ENCODE measurements at places on chromosomes 2 and 18. TPM values are rescaled to one million over a fixed set of nuclear protein-coding genes. Genes with fewer than 3 reads are reported as not detected.

Gene SPATA3
- total RNA-seq, result not detected

Gene RTKN
- 14.4 TPM for total RNA-seq

Gene NOL4
- not detected for total RNA-seq

Gene SNRNP200
- 58.3 TPM for total RNA-seq

Gene TCF23
- total RNA-seq, result not detected

Gene IL36A
- total RNA-seq, result not detected

Gene TEKT4
- total RNA-seq, result 0.79 TPM

Gene STEAP3
- total RNA-seq, result 7.1 TPM

Gene SLC9A4
- not detected for total RNA-seq

Gene DUSP19
- 6.3 TPM for total RNA-seq

DNA sequence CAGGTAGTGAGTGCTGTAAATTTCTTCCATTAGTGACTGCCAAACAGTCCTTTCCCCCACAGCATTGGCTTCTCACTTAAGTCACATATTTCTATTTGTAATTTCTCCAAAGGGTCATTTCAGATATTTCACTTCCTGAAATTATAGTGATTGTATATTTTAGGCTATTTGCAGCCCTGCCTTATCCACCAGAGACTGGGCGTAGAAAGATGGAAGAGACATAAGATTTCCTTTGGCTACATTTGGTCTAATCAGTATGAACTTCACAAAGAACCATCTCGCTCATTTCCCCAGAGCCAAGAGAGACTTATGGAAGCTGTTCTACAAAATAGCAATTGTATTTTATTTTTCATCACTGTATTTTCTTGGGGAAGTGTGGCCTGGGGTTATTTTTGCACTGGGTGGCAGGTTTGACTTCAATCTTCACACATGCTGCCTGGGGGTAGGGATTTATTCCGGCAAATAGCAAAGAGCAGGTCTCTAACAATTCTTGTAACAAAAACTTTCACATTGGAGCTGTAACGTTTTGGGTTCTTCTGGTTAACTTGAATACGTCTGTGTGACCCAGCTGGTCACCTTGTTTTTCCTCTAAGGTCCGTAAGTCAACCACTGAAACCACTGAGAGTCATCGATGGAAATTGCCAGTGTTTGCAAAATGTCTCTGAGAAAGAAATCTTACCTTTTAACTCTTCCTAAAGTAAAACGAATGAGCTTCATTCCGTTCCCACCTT, 170.6 kb upstream of the SERPINE2 start:
- no peaks in the 10 kb centered on the region for H3K27me3 ChIP-seq
- H3K27ac ChIP-seq, result no peak overlapping the region
- H3K4me1 ChIP-seq, result no peaks in the 10 kb centered on the region
- no peak for DNase-seq

- H3K36me3 ChIP-seq, result no peaks in the 10 kb centered on the region
- peak overlapping the region; percentile 54 for H3K4me3 ChIP-seq
- H3K27me3 ChIP-seq, result peaks cover 13% of the 10 kb centered on the region
- DNase-seq, result no peak
Observed at GRCh38 chr2:635687-636621, 41.3 kb downstream of the TMEM18 start.

DNA sequence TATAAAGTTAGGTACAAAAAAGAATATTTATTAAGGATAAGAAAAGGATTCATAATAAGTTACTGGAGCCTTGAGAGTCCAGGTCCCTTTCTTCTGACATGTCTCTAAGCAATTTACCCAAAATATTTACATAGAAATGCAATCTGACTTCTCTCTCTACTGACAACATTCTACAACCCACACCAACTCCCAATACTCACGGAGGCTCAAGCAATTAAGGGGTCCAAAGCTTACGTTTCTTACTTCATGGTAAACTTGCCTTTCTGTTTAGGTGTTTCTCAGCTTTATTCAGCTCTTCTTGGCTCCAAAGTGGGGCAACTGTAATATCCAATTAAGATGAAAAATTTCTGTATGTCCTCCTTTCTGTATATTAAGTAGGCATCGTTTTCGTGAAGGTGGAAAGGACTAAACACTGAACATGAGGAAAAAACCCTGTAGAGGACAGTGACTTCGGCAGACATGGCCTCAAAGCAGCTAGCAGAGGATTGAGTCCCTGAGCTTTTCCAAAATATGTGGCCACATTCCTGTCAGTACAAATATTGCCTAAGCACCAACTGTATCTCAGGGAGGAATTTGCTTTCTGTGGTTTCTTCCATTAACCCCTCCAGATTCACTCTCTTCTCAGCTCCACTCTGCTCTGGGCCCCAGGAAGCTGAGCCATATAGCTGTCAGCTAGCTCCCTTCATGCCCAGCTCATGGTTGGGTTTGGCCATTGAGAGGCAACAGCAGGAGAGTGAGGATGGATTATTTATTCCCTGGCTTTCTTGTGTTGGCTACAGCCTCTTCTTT, 67.9 kb upstream of the GLS start:
- H3K36me3 ChIP-seq, result no peaks in the 10 kb centered on the region
- no peak overlapping the region for H3K4me3 ChIP-seq
- DNase-seq, result no peak
- H3K27ac ChIP-seq, result no peak overlapping the region
- H3K27me3 ChIP-seq, result no peaks in the 10 kb centered on the region

GRCh38 chr2:212940816-212941215, 210.6 kb downstream of the IKZF2 start:
- no peaks in the 10 kb centered on the region for H3K36me3 ChIP-seq
- H3K27me3 ChIP-seq, result no peaks in the 10 kb centered on the region
- peak; percentile 38 for DNase-seq
- H3K4me3 ChIP-seq, result no peak overlapping the region
- H3K4me1 ChIP-seq, result peaks cover 4% of the 10 kb centered on the region

GRCh38 chr2:200615247-200615646, 29.4 kb downstream of the AOX1 start:
- no peak overlapping the region for H3K4me3 ChIP-seq
- H3K36me3 ChIP-seq, result no peaks in the 10 kb centered on the region
- no peak overlapping the region for H3K27ac ChIP-seq
- no peaks in the 10 kb centered on the region for H3K27me3 ChIP-seq

GRCh38 chr2:96877631-96878092, 7.8 kb upstream of the SEMA4C start:
- DNase-seq, result no peak
- H3K36me3 ChIP-seq, result no peaks in the 10 kb centered on the region
- no peak overlapping the region for H3K27ac ChIP-seq
- H3K4me1 ChIP-seq, result peaks cover 60% of the 10 kb centered on the region
- no peaks in the 10 kb centered on the region for H3K27me3 ChIP-seq
- H3K4me3 ChIP-seq, result no peak overlapping the region

DNA sequence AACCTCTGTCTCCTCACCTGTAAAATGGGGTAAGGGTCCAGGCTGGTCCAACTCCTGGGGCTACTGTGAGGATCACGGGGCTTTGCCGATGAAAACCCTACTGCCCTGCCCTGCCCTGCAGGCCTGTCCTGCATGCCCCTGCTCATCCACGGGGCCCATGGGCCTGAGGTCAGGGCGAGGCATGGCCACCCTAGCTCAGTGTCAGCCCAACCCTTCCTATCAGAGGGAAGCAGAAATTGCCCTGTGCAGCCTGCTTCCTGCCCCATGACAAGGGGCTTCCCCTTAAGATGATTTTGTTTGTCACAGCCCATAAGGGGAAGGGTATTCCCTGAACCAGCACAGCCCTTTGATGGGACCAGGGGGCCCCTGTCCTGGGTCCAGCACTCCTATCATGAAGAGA, 353.6 kb upstream of the ID2 start:
- peaks cover 9% of the 10 kb centered on the region for H3K4me1 ChIP-seq
- no peaks in the 10 kb centered on the region for H3K36me3 ChIP-seq
- H3K27me3 ChIP-seq, result no peaks in the 10 kb centered on the region
- no peak for DNase-seq
- no peak overlapping the region for H3K4me3 ChIP-seq

DNA sequence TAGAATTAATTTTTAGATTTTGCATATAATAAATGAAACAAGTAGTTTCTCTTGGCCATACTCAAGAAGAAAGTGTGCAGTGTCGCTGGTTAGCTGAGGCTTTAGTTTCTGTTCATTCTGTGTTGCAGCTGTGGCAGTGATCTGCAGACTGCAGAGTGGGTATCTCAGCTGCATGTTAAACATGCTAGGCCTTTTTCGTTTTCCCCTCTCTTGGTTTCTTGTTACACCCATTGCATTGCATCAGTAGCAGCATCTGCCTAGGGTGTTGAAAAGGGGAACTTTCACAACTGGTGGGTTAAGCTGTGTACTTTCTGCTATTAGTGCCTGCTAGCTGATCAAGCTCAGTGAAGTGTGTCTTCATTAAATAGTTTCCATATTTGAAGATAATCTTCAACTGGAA, 51.3 kb downstream of the ACSL3 start:
- H3K4me3 ChIP-seq, result no peak overlapping the region
- H3K4me1 ChIP-seq, result peaks cover 15% of the 10 kb centered on the region
- no peaks in the 10 kb centered on the region for H3K27me3 ChIP-seq
- H3K36me3 ChIP-seq, result peaks cover 39% of the 10 kb centered on the region

DNA sequence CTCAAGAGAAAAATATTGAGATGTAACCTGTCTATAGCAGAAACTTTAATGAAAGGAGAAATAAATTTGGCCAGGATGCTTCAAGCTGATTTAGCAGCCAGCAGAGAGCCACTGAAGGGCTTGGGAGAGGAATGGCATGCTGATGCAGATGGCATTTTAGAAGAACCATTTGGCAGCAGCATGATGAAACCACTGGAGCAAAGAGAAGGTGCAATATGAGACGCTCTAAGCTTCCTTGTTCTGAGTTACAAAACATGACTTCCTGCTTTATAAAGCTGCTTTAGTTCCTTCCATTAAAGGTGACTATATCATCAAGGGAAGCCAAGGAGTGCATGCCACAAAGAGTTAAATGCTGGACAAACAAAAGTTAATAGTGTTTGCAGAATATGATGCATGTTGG, 189.7 kb downstream of the PID1 start:
- H3K27ac ChIP-seq, result no peak overlapping the region
- H3K4me1 ChIP-seq, result peaks cover 7% of the 10 kb centered on the region
- no peaks in the 10 kb centered on the region for H3K36me3 ChIP-seq
- no peak for DNase-seq
- no peak overlapping the region for H3K4me3 ChIP-seq

DNA sequence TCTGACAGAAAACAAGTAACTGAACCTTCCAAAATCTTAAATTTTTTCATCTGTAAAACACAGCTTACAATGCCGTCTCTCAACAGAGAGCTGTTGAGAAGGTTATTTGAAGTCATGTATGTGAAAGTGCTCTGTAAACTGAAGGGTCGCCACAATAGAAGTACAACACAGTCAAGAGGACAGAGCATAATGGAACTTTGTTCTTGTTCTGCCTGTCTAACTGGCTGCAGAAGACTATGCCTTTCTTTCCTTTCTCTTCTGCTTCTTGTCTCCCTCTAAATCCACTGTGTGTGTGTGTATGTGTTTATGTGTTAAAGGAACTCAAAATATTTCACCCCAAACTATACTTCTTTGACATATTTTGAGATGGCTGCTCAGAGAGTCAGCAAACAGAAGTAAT, 365.8 kb upstream of the RND3 start:
- H3K36me3 ChIP-seq, result no peaks in the 10 kb centered on the region
- no peaks in the 10 kb centered on the region for H3K27me3 ChIP-seq
- H3K4me1 ChIP-seq, result no peaks in the 10 kb centered on the region
- H3K27ac ChIP-seq, result no peak overlapping the region
- H3K4me3 ChIP-seq, result no peak overlapping the region

DNA sequence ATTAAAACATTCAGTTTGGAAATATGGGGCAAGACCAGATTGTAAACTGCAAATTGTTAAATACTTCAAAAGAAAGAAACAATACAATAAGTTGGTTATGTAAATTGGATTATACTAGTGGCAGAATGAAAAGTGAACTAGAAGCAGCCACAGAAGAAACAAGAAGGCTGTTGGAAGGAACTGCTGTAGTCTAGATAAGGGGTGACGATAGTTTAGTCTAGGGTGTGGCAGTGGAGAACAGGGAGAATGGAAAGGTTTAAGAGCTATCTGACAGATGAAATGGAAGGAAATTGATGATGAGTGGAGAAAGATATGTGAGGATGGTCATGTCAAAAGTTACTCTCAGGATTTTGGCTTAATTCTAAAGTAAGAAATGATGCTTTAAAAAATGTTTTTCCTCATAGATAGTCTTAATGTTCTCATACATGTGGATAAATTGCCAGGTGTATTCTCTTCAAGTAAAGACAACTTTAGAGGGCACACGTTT, 179.7 kb downstream of the GPD2 start:
- no peaks in the 10 kb centered on the region for H3K27me3 ChIP-seq
- H3K4me3 ChIP-seq, result no peak overlapping the region
- DNase-seq, result no peak

GRCh38 chr2:241495172-241496002, 13.0 kb downstream of the STK25 start:
- no peaks in the 10 kb centered on the region for H3K4me1 ChIP-seq
- DNase-seq, result no peak
- no peak overlapping the region for H3K27ac ChIP-seq

GRCh38 chr2:7906431-7906830, 775.4 kb upstream of the ID2 start:
- no peaks in the 10 kb centered on the region for H3K4me1 ChIP-seq
- no peak for DNase-seq
- no peaks in the 10 kb centered on the region for H3K36me3 ChIP-seq
- no peak overlapping the region for H3K27ac ChIP-seq

- H3K27ac ChIP-seq, result no peak overlapping the region
- no peak overlapping the region for H3K4me3 ChIP-seq
- DNase-seq, result no peak
- H3K36me3 ChIP-seq, result no peaks in the 10 kb centered on the region
- peaks cover 9% of the 10 kb centered on the region for H3K4me1 ChIP-seq
- H3K27me3 ChIP-seq, result no peaks in the 10 kb centered on the region
Observed at GRCh38 chr18:13409026-13409425, 190.5 kb downstream of the LDLRAD4 start.

GRCh38 chr2:206383669-206384068, 59.7 kb upstream of the ADAM23 start:
- no peak overlapping the region for H3K4me3 ChIP-seq
- H3K27me3 ChIP-seq, result no peaks in the 10 kb centered on the region
- no peak overlapping the region for H3K27ac ChIP-seq

- H3K27ac ChIP-seq, result no peak overlapping the region
- DNase-seq, result no peak
- H3K36me3 ChIP-seq, result no peaks in the 10 kb centered on the region
- H3K27me3 ChIP-seq, result no peaks in the 10 kb centered on the region
- peaks cover 11% of the 10 kb centered on the region for H3K4me1 ChIP-seq
Observed at GRCh38 chr18:74959216-74959615, 249.7 kb downstream of the PTGR3 start.

GRCh38 chr2:42796427-42797248, 4.3 kb upstream of the HAAO start:
- peaks cover 9% of the 10 kb centered on the region for H3K27me3 ChIP-seq
- H3K36me3 ChIP-seq, result no peaks in the 10 kb centered on the region
- no peak overlapping the region for H3K4me3 ChIP-seq
- H3K4me1 ChIP-seq, result peaks cover 4% of the 10 kb centered on the region

GRCh38 chr18:53795061-53795460, 429.4 kb downstream of the MBD2 start:
- no peak overlapping the region for H3K27ac ChIP-seq
- H3K4me3 ChIP-seq, result no peak overlapping the region
- no peaks in the 10 kb centered on the region for H3K36me3 ChIP-seq
- no peak for DNase-seq
- no peaks in the 10 kb centered on the region for H3K27me3 ChIP-seq

GRCh38 chr18:56473400-56474024, 164.9 kb downstream of the TXNL1 start:
- no peak for DNase-seq
- H3K36me3 ChIP-seq, result no peaks in the 10 kb centered on the region
- no peaks in the 10 kb centered on the region for H3K27me3 ChIP-seq
